ENCODE measurements at places on chromosomes 11 and 22. TPM values are rescaled to one million over a fixed set of nuclear protein-coding genes. Genes with fewer than 3 reads are reported as not detected.

- H3K27me3 ChIP-seq: no peaks in the 10 kb centered on the region
- no peak for DNase-seq
- H3K27ac ChIP-seq: no peak overlapping the region
- peaks cover 30% of the 10 kb centered on the region for H3K4me1 ChIP-seq
- no peak overlapping the region for H3K4me3 ChIP-seq
Measured at GRCh38 chr22:46732513-46732912, 5.5 kb downstream of the CERK start.

DNA sequence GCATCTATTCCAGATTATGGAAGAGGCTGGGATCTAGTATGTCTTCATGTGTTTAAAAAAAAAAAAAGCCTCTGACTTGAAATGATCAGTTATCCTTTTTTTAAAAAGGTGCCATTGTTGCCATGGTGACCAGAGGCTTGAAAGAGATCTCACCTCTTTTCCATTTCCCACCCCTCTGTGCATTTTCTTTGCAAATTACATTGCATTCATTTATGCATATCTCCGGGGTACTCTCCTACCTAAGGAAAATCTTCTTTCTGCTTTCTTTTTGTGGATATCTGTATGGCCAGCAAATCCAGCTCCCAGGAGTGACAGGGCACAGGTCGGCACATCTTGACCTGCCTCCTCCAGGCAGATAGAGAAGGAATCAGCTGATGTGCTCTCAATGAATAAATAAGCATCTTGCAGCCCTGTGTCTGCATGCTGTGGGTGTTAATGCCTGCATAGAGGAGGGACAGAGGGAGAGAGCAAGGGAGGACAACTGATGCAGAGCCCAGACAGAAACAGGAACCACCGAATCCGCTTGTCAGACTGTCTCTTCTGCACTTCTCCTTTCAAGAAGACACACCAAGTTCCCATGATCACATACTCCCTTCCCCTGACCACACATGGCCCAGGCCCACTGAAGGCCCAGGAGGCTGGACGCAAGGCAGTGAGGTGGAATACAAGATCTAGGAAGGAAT lies 50.9 kb downstream of the CWC15 start:
- no peaks in the 10 kb centered on the region for H3K27me3 ChIP-seq
- H3K4me1 ChIP-seq: no peaks in the 10 kb centered on the region
- no peak for DNase-seq

GRCh38 chr11:6703247-6704063 lies 20.3 kb upstream of the MRPL17 start:
- H3K4me1 ChIP-seq: no peaks in the 10 kb centered on the region
- no peak overlapping the region for H3K4me3 ChIP-seq
- H3K27me3 ChIP-seq: no peaks in the 10 kb centered on the region
- no peak for DNase-seq
- no peaks in the 10 kb centered on the region for H3K36me3 ChIP-seq
- no peak overlapping the region for H3K27ac ChIP-seq

- no peak overlapping the region for H3K4me3 ChIP-seq
- peaks cover 16% of the 10 kb centered on the region for H3K4me1 ChIP-seq
- peaks cover 4% of the 10 kb centered on the region for H3K27me3 ChIP-seq
- peak overlapping the region; percentile 47 for H3K27ac ChIP-seq
Measured at GRCh38 chr11:66454247-66454646, 12.5 kb upstream of the PELI3 start.

GRCh38 chr11:122138744-122139594 lies 23.0 kb upstream of the BLID start:
- peaks cover 11% of the 10 kb centered on the region for H3K36me3 ChIP-seq
- H3K4me1 ChIP-seq: peaks cover 56% of the 10 kb centered on the region
- no peaks in the 10 kb centered on the region for H3K27me3 ChIP-seq

DNA sequence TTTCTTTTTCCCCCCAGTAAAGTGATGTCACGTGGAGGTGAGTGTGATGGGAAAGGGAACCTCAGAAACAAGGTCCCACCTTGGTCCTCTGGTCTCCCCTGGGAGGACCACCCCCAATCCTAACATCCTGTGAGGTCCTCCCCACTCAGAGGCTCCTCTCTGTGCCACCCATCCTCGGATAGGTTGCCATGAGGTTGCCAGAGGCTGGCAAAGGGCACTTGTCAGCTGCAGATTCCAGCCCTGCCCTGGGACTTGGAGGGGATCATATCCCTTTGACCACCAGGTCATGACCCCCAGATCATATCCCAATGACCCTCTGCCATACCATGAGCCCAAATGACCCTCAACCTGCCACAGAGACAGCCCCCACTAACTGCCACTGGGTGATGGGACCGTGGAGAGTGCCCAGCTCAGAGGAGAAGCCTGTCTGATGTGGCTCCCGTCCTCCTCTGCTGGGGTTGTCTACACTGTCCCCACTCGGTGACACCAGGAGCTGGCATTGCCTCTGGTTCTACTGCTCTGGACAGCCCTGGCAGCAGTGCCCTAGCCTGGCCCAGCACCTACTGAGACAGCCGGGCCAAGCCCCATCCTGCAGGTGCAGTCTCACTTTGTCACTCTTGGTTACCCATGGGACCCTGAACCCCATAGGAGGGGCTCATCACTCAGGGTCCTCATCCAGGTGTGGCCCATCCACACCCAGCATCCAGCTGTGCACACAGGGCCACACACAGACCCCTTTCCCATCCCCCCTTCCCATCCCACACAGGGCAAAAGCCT lies 90.2 kb upstream of the KCNQ1OT1 start:
- H3K27ac ChIP-seq: no peak overlapping the region
- DNase-seq: no peak
- H3K4me3 ChIP-seq: no peak overlapping the region
- no peaks in the 10 kb centered on the region for H3K4me1 ChIP-seq

Gene RPS3
- 4,283 TPM for polyA plus RNA-seq

Gene HTR3A
- polyA plus RNA-seq: not detected

Gene MOGAT2
- not detected for polyA plus RNA-seq

Gene GAL3ST1
- not detected for polyA plus RNA-seq

Gene ROM1
- 1.9 TPM for polyA plus RNA-seq

Gene MS4A15
- polyA plus RNA-seq: not detected

Measured in keratinocyte (primary cell).